Fibroblast of skin of abdomen (primary cell): ENCODE measurements at places on chromosomes 4 and X.

DNA sequence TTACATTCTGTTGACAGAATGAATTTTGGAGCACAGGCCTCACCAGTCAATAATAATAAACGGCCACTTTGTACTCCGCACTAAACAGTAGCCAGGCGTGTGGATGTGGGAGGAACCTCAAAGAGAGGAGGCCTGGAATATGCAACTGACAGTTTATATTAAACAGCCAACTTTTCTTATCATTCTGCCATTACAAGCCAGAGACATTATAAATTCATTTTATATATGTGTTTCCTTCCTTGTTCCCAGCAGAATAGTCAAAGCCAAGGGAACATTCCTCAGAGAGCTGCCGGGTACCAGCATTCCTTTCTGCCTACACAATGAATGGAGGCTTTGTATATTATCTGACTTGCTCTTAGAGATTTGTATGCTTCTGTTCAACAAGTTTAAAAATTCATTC is 436.5 kb upstream of the FTHL17 start:
- peak; percentile 45 for DNase-seq

GRCh38 chrX:136067097-136067496 is 80.2 kb upstream of the FHL1 start:
- DNase-seq, result no peak

- DNase-seq, result peak; percentile 54
Observed at GRCh38 chrX:73855546-73855945, 292.5 kb downstream of the CHIC1 start.

DNA sequence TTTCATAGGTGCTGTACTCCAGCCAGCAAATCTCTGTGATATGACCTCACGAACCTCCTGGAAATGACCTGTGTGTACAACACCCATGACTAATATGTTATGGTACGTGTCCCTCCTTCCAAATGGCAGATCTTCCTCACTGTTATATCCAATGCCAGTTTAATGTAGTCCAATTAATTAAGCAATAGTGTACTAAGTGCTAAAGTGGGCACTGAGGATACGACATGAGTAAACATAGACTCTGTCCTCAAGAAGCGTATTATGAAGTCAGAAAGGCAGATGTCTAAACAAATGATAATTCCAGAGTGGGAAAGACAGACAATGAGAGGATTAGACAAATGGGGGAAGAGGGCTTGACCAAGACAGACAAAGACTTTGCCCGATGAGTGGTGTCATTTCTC is 33.9 kb downstream of the GPRIN3 start:
- no peak for DNase-seq

DNA sequence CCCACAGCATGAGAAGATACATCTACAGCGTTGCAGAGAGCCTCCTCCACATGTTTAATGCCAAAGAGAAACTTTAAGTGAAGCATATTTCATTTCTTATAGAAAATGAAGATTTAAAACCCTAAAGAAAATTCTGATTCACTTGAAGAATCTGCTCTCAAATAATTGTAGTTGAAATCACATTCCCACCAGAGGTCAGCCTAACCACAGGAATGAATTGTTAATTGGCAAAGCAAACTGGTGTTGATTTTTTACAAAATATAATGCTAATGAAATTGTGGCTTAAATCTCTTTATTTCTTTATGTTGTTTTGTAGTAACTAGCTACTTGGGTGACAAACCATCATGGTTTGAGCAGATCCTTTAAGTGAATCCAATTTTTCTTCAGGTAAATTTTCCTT is 31.1 kb upstream of the WDR17 start:
- DNase-seq, result peak; percentile 52

DNA sequence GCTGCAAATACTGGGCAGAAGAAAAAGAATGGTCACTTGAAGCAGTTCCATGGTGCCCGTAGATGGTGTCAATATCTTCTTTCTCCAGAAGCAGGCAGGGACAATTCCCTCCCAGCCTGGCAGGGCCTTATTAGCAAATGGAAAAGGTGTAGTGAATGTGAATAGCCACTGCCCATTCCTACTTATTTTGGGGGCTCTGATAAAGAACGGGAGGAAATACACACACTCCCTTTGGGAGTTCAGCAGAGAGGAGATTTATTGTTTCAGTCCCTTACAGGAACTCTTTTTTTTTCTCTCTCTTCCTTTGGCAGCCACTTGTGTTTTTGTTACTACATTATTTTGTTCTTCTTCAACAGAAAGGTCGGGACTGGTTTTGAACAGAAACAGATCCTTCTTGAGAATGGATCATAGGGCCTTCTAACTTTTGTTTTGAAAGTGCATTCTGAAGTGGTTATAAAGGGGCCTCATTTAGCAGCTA is at the start of gene EMCN:
Gene EMCN, minus strand, starts transcription at position 159 of the 478 bp plus-strand sequence. Its CDS starts 108 bp downstream, at position 51.
- peak; percentile 24 for DNase-seq

DNA sequence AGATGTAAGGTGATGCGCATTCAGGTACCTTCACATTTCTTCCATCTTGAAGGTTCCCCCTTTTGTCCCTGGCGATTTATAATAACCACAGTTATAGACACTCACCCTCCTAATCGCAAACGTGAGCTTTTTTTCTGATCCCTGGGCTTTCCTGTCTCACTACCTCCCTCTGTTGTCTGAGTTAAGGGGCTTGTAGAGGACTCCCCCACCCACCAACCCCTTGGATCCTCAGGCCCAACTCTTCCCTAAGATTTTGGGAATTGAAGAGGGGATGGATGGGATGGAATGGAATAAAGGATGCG is 1.4 kb downstream of the CNKSR2 start:
- DNase-seq, result no peak

DNA sequence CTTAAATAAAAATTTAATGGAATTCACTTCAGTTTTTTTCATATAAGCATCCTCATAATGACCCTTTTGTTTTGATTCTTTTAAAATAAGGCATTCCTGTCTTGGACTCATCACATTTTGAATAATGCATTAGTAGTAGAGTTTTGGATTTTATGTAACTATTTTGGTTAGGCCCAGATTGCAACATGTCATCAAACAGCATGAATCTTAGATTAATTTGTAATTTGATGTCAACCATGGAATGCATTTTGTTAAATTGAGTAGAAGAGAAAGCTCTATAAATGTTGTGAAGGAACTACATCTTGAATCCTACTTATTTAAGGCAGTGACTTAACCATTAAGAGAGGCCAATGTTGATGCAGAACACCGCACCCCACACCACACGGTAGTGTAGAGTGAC is 3.1 kb downstream of the DIAPH2 start:
- DNase-seq, result peak; percentile 22

DNA sequence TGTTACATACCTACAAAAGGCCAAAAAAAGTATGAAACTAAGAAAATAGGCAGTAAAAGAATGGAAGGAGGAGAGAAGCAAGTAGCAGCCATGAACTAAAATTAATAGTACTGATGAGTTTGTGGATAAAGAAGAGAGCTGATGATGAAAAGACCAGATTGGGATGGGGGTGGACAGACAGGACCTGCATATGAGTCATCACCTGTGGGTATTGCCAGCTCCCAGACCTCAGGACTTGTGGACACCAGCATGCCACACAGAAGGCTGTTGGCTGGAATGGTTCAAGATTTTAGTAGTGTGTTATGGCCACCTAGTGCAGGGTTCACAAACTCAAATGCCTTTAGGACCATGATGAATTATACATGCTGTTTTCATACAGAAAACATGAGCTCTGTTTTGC is 58.9 kb downstream of the ARX start:
- peak; percentile 3 for DNase-seq

- no peak for DNase-seq
Observed at GRCh38 chr4:172061204-172061603, 248.0 kb downstream of the GALNTL6 start.

DNA sequence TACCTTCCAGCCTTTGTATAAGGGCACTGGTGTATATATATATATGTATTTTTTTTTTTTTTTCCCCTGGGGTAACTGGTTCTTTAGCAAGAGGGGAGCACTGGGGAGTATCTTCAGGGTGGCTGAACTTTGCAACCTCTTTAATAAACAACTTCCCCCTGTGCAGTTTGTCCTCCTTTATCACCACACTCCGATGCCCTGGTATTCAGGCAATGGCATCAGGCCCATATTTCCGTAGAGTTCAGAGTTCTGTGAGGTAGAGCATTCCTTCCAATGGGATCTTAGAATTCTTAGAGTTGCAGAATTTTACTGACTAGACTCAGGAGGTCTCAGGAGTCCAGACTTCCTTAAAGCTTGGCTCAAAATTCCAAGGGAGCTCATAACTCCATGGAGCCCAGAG is 24.6 kb downstream of the NYX start:
- no peak for DNase-seq

- DNase-seq, result no peak
Observed at GRCh38 chr4:173291899-173292298, 42.3 kb downstream of the HMGB2 start.
